AG04450 (cell line): ENCODE measurements at places on chromosomes 3 and 15.

DNA sequence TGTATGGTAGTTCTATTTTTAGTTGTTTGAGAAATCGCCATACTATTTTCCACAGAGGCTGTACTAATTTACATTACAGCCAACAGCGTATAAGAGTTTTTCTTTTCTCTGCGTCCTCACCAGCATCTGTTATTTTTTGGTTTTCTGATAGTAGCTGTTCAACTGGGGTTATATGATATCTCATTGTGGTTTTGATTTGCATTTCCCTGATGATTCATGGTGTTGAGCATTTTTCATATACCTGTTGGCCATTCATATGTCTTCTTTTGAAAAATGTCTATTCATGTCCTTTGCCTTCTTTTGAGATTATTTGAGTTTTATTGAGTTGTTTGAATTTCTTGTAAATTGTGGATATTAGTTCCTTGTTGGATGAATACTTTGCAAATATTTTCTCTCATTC lies 114.6 kb downstream of the LRRK1 start:
- no peak for DNase-seq

- no peak for DNase-seq
Observed at GRCh38 chr15:31316135-31316795, 10.4 kb upstream of the KLF13 start.

DNA sequence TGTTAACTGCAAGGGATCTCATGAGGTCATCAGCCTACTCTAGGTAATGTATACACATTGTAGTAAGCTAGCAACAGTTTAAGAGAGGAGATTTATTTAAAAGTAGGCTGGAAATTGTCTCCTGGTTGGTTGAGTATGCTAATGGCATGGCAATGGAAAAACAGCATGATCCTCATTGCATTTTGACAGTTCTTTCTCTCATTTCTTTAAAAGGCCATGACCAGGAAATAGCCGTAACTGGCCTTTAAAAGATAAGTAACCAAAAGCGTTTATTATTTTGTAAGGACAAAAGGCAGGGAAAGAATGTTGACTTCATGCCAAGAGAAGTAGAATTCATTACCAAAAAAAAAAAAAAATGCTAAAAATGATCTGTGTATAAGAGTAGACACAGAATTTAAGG lies 310.3 kb downstream of the FGF12 start:
- DNase-seq, result no peak

- no peak for DNase-seq
Observed at GRCh38 chr3:129281726-129282125, 3.1 kb downstream of the HMCES start.

DNA sequence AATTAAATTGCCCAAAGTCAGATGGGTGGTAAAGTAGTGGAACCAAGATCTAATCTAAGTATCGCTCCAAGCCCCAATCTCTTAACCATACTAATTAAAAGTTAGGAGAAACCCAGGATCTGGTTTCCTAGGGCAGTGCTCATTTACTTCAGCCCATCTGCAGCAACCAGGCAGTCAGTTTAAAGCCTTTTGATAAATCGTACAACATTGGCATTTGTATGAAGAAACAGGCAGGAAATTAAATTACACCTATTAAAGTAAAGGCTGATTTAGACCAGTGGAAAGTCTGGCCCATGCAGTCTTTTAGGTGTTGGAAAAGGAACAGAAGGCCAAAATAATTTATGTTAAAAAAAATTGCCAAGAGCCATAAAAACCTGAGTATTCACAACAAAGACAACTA lies 594.4 kb upstream of the UBE2E2 start:
- no peak for DNase-seq

DNA sequence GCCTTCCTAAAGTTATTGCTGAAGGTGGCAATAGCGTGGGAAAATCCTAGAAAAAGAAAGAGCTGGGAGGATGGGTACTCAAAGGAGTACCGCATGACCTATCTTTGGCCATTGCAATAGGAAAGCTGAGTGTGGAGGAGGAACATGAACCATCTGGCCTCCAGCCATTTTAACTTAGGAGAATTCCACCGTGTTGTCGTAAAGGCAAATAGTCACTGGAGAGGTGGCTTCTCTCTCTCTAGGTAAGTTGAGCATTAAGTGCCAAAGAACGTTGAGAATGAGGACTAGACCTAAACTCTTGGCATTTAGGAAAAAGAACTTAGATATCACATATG lies 16.1 kb upstream of the CMTM7 start:
- no peak for DNase-seq

DNA sequence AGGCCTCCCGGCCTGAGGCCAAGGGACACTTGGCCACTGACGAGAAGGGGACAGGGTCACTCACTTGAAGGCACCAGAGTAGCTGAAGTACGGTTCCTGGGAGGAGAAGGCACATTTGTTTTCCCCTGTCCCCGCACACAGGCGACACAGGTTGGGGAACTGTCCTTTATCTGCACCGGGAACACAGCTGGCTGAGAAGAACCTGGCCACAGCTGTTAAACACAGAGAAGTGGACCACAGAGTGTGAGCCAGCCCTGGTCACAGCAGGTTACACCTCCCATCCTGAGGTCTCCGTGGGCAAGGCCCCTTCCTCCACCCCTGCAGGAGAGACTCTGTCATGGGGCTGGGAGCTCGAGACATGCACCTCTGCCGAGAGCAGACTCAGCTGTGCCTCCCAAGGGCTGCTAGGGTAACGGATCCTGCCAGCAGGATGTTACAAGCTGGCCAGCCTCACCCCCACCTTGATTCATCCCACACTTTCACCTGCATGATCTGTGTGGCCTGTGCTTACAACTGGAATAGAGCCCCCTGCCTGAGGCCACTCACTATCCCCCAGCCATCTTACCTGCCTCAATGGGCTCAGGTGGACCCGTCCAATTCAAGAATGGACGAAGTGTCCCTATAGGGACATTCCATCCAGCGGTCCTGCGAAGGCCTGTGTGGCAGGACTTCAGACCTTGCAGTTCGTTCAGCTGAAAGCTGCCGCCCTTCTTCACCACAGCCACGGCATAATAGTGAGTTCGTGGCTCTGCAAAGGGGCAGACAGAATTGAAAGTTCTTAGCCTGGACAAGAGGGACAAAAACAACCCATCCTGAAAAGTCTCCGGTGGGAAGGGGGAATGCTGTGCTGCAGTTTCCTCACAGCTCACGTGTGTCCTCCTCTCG lies 9.2 kb downstream of the LTF start:
- no peak for DNase-seq

DNA sequence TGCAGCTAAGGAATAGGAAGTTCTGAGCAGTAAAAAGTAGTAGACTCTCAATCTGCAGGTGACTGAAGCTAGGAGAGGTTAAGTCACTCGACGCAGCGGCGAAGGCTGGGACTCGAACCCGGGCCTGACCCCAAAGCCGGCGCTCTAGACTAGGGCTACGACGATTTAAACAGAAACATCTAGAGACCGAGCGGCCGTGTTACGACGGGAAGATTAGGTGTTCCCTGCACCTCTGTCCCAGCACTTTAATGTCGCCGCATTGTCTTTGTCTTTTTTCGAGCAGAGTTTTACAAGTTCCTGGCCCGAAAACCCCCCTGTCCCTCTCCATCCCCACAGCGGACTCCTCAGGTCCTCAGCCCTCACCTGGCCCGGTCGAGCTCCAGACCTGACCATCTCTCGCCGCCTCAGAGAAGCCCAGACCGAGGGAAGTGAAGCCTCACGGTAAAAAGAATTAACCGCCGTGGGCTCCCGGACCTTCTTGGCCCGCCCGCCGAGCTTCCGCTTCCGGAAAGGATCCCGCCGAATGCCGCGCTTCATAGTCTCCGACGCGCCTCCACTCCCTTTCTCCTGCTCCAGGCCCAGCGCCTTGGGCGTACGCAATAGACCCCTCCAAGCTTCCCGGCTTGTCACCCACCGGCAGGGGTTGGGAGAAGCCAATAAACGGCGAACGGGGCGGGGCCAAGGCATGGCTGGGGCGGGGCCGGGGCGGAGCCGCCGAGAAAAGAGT lies at the start of gene CCDC14:
CCDC14 (minus strand) TSS at position 449 of the 727 bp plus-strand sequence; CDS start at position 393, 56 bp downstream.
- peak; percentile 90 for DNase-seq

GRCh38 chr3:154214306-154214705 lies 93.1 kb downstream of the ARHGEF26 start:
- no peak for DNase-seq

- no peak for DNase-seq
Observed at GRCh38 chr3:54527521-54527920, 400.3 kb downstream of the LRTM1 start.

DNA sequence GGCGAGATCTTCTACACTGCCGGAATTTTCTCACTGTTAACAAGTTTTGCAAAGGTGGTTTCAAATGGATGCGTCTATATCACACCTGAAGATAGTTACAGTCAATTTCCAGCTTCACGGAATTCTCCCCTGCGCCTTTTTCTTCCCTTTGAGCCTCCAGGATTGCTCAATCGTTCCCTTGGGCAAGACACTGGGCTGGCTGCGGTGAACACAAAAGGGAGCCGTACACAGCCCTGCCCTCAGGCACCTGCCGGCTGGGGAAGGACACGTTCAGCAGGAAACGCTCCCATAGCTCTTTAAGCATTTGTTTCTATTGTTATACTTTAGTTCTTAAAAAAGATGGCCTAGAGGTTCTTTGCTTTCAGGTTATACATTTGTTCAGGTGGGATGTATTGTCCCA lies 85.7 kb downstream of the C3orf70 start:
- DNase-seq, result no peak

- no peak for DNase-seq
Observed at GRCh38 chr3:116734243-116734642, 24.7 kb downstream of the TUSC7 start.

- no peak for DNase-seq
Observed at GRCh38 chr3:36373666-36374065, 6.6 kb upstream of the STAC start.

- DNase-seq, result no peak
Observed at GRCh38 chr15:66899555-66900350, 165.6 kb upstream of the SMAD3 start.

- no peak for DNase-seq
Observed at GRCh38 chr3:135017003-135017893, 222.2 kb downstream of the EPHB1 start.

DNA sequence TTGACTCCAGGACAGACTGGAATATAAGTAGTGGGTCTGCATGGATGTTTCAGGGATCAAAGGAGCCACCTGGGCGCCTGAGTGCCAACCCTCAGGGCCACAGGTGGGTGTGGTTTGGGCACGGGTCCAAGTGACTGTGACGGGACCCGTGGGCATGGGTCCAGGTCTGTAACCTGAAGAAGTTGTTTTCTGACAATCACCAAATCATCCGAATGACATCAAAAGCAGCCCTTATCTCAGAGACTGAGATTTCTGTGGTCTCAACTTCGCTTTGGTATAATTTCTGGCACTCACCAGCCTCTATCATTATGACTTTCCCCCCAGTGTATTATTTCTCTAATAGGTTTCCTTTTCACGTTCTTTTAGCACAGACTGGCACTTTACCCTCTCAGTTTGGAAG lies 24.4 kb downstream of the RLBP1 start:
- no peak for DNase-seq

- DNase-seq, result no peak
Observed at GRCh38 chr3:127755305-127755681, 67.0 kb downstream of the MGLL start.

DNA sequence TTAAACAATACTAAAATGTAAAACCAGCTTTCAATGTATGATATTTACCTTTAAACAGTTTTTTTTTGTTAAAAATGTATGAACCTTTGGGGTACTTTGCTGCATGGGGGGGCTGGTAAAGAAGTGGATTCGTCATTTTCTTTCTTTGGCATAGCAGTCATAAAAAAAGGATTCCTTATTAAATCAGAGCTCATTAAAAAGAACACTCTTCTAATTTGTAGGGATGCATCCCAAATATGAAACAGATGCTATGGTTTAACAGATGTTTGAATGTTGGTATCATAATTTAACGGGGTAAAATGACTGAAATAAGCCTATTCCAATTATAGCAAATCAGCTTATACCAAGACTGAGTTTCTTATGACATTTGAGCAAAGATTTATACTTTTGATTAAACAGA lies 234.4 kb downstream of the BBX start:
- DNase-seq, result no peak

DNA sequence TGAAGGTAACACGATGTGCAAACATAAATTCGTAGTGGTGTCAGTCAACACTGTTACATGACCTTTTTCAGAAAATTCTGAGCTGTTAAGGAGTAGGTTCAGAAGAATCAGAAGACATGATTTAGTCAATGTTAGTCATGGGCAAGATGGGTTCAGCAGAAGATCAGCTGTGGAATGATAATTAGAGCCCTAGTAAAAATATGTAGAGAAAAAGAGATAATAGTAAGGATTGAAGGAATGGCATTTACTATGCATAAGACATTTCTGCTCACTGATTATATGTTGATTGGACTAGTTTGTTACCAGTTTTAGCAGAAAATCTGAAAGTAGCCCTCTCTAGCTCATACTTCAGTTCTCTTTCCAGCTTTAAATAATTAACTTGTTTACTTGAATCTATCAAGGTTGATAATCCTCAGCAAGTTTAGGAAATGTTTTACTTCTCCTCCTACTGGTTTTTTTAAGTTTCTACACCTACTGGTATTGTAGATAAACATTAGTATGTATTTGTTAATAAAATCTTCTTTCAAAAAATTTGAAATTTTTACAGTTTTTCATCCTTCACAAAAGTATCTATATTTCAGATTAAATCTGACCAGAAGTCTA lies 98.6 kb downstream of the ALCAM start:
- no peak for DNase-seq

GRCh38 chr3:13401149-13401548 lies 19.0 kb downstream of the NUP210 start:
- no peak for DNase-seq

DNA sequence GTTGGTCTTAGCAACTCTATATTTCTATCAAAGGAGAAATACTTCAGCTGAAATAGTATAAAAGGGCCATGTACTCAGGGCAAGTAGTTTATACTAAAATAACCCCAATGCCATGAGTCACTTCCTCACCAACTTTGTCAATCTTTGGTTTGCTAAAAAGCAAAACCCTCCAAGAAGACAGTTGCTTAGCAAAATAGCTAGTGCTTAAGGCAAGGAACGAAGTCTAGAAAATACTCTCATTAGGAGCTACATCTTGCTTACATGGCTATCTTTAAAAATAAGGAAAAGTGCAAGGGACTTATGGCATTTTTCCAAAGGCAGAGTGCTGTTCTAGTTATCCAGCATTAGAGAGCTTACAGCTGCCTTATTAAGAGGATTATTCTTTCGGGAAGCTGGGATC lies 28.4 kb downstream of the P3H2 start:
- DNase-seq, result peak; percentile 59

DNA sequence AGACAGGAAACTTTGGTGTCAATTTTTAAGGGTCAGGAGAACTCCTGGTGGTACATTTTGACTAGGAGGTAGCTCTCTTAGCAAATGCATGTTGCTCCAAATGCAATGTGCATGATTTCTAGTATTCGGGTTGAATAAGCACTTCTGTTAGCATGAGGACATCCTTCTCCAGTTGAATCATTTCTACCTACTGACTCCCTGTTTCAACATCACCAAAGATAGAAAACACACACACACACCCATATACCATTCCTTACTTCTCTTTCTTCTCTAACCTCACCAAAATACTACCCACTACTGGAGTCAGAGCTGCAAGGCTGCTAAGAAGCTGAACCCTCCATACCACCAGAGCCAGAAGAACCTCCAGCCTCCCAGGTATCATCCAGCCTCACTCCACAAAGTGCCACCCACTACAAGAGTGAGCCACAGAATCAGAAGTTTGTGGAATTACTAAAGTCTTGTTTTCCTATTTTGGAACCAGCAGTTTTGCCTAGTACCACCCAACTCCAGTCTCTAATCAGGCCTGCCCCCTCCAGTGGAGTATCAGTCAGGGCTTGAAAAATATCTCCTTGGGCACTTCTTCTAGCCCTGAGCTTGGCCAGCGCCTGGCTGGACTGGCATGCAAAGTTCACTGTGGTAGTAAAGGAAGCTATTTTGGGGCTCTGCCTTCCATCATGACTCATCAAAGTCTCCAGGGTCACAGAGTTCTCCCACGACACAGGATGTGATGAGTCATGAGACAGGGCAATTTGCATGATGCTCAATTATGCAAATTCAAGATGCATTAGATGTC lies 110.3 kb downstream of the CYP19A1 start:
- DNase-seq, result peak; percentile 27
